ENCODE measurements at places on chromosomes 1 and 21. TPM values are rescaled to one million over a fixed set of nuclear protein-coding genes. Genes with fewer than 3 reads are reported as not detected.

GRCh38 chr1:40823983-40824382, 38.2 kb downstream of the CITED4 start:
- no peak for DNase-seq

Gene CRNN
- not detected for total RNA-seq

- peak; percentile 75 for DNase-seq
Observed at GRCh38 chr1:101112051-101112780, 86.6 kb upstream of the DPH5 start.

GRCh38 chr1:168585937-168586336, 9.5 kb downstream of the XCL1 start:
- no peak for DNase-seq

DNA sequence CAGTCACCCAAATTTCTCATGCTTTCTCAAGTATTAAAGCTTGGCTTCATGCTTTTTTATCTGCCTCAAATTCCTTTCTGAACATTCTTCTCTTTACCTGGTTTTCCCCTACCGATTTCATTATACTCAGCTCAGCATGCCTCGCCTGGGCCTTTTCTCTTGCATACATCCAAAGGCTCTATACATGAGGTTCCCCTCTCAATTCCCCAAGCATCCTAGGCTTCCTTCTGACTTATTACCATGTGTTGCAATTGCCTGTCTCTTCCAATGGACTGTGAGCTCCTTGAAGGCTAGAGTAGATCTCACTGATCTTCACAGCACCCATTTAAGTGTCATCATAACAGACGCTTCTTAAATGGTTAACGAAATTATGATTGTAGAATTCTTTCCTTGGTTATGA, 24.1 kb upstream of the CYP4A22 start:
- DNase-seq, result no peak

Gene NR1I3
- not detected for total RNA-seq

DNA sequence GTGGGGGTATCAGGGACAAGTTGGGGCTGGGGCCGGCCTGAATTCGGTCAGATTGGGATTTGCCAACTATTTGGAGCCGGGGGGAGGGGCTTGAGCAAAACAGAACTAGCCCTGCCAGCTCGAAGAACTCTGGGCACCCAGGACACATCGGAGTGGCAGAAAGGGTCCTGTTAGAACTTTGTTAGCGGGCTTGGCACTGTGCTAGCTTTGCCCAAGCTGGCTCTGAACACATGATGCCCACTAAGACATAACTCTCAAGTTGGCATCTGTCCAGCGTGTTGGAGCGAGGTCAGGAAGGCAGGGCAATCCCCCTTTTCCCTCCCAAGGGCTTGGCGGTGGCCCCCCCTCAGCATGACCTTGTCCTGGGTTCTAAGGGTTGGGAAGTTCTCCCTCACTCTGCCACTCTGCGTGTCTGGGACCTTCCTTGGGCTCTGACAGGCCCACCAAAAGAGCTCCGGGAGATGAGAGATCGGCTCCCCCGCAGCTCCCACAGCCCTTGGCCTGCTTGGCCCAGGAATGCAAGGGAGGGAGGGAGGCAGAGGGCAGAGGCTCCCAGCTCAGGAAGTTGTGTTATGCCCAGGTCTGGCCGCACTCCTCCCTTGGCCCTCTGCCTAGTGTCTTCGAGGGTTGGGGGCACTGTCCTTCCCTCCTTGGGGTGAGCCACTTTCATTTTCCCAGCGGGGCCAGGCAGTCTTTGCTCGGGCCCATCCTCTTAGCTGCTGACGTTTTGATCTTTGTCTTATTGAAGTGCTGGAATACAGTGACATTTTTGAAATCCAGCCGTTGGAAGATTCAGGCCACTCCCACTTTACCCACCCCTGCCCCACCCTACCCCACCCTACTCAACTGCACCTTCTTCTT, 1.2 kb downstream of the LMNA start:
- no peak for DNase-seq

Gene PCBP3
- total RNA-seq, result 10.0 TPM

DNA sequence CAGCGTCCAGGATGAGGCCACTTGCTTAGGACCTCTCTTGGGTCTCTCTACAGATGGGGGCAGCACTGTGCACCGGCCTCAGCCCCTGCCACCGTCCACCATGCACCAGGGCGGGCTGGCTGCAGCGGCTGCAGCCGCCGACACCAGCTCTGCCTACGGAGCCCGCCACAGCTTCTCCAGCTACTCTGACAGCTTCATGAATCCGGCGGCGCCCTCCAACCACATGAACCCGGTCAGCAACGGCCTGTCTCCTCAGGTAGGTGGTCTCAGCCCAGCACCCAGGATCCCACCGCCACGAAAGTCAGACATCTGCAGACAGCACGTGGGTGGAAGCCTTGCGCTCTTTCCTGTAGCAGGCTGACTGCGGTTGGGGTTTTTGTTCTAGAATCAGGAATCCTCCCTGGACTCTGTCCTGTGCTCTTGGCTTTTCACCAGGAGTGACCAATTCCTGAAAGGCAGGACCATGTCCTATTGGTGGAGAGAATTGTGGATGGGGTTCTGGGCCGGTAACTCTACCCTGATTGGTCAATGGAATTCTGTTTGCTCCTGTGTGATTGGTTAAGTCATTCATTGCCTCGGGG, 72.5 kb downstream of the PAX7 start:
- no peak for DNase-seq

Gene GSTM5
- total RNA-seq, result not detected

DNA sequence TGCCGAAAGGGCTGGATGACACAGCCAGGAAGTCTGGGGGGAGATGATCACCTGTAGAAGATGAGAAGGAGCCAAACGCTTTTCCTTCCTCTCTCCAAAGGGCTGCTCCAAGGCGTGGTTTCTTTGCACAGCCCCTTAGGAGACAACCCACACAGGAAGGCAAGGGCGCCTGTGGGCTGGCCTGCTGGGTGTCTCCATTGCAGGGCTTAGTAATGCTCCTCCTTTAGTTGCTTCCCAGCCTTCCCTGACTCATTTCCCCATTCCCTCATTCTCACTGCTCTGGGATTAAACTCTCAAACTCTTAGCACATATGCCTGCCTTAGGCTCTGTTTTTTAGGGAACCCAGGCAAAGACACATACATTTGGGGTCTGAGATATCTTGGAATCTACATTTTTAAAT, 1.7 kb upstream of the CLCA1 start:
- DNase-seq, result no peak
